ENCODE measurements at places on chromosomes 16 and 17. TPM values are rescaled to one million over a fixed set of nuclear protein-coding genes. Genes with fewer than 3 reads are reported as not detected.

DNA sequence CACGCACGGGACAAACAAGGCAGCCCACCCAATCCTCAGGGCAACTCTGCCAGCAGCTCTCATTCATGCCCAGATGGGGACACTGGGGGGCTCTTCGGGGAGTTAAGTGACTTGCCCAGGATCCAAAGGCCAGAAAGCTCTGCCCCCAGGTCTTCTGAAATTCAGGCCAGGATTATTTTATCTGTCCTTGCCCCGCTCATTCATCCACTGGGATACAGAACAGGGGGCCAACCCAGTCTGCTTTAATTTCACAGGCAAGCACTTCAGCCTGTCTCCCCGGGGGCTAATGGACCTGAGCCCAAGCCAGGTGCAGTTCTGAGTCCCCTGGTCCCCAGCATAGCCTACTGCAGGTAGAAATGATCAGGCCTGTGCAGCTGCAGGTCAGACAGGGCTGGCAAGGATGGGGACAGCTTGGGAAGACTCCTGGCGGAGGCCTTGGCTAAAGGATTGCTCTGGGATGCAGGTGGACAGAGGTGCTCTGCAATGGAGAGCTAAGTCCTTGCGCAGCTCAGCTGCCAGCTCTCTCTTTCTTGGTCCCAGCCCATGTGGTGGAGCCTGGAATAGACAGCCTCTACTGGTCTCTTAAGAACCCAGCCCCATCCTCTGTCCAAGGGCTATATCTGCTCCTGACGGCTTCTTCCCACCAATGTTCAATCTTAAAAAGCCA lies 766 bp upstream of the B3GNT9 start:
- DNase-seq, result no peak

DNA sequence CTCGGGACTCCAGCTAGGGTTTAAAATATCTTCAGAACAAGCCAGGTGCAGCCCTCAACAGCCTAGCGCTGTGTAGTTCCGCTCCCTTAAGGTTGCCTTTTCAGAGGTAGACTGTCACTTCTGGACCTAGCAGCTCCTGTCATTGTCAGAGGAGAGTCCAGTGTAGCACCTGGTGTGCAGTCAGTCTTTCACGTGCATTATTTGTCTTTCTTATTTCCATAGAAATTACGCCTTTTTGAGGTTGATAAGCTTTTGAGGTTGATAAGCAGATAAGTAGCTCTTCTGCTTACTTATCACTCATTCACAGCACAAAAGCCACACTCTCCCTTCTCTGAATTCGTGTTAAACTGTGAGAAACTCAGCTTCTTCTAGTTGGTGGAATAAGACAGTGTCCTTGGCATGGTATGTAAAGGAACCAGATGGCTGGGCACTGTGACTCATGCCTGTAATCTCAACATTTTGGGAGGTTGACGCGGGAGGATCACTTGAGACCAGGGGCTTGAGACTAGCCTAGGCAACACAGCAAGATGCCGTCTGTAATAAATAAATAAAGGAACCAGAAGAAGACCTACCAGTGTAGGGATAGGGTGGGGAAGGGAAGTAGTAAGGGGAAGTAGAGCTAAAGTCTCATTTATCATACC lies 10.2 kb downstream of the EEF2K start:
- no peak for DNase-seq

- no peak for DNase-seq
These were observed 676 bp upstream of the KRT13 start for GRCh38 chr17:41505809-41506767.

DNA sequence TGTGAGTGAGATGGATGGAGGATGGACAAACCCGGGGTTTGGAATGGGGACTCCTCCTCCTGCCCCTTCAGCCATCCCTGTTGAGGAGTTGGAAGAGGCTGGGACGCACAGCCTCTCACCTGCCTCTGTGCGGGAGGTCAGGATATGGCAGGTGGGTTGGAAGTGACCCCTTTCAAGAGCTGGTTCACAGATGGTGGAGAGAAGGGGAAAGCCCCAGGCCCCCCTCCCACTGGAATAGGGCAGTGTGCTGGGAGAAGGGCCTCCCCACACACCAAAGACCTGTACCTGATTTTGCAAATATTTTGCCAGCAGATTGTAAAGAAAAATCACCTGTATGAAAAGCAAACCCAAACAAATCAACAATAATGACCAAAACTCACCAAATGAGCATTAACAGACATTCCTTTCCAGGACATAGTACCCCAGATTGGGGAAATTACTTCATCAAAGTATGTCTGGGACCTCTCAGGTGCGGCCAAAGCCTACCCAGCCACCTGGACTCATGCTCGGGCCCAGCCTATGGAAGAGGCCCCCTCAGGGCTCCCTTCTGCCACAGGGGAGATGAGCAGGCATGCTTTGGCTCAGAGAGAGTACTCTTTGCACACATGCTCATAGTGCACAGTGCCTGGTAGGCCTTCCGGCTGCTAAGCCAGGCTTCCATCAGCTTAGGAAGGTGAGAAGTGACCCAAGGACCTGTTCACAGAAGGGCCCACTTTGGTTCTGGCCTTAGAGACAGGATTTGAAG lies 7.8 kb downstream of the SLC47A2 start:
- no peak for DNase-seq

Gene WNK4
- 7.8 TPM for polyA plus RNA-seq

Gene SLC5A11
- polyA plus RNA-seq, result 5.1 TPM

Gene UBALD2
- 51.5 TPM for polyA plus RNA-seq

Gene SGCA
- polyA plus RNA-seq, result 0.98 TPM

GRCh38 chr16:65372171-65372570 lies 250.3 kb upstream of the CDH11 start:
- DNase-seq, result no peak

- DNase-seq, result no peak
These were observed 67.8 kb downstream of the BRIP1 start for GRCh38 chr17:61795546-61795945.

Gene NUDT7
- 14.0 TPM for polyA plus RNA-seq

GRCh38 chr16:69890114-69890891 lies 60.8 kb upstream of the CLEC18A start:
- peak; percentile 74 for DNase-seq

GRCh38 chr16:85579923-85580580 lies 33.1 kb upstream of the GSE1 start:
- no peak for DNase-seq

DNA sequence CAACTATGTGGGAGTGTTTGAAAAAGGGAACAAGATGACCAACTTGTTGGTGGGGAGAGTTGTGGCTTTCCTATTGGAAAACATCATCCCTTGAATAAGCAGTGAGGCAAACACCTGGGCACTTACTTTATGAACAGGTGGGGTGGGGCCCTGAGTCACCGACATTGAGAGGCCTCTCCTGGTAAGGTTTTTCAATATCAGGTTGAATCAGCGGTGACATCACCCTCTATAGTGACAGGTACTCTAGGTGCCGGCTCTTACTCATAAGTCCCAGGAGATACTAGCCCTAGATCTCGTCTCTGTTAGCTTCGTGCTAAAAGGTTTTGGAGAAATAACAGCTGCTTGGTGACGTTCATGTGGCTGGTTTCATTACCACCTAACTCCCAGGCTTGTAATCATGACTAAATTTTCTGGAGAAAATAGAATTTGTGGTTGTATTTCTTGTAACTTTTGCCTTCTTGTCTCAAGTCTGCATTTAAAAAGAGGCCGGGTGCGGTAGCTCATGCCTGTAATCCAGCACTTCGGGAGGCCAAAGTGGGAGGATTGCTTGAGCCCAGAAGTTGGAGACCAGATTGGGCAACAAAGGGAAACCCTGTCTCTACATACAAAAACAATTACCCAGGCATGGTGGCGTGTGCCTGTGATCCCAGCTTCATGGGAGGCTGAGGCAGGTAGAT lies 19.3 kb downstream of the CDH1 start:
- DNase-seq, result no peak

Gene TP53TG3
- polyA plus RNA-seq, result not detected

Gene ALOX15B
- 1.1 TPM for polyA plus RNA-seq

Gene GCGR
- 17.7 TPM for polyA plus RNA-seq

DNA sequence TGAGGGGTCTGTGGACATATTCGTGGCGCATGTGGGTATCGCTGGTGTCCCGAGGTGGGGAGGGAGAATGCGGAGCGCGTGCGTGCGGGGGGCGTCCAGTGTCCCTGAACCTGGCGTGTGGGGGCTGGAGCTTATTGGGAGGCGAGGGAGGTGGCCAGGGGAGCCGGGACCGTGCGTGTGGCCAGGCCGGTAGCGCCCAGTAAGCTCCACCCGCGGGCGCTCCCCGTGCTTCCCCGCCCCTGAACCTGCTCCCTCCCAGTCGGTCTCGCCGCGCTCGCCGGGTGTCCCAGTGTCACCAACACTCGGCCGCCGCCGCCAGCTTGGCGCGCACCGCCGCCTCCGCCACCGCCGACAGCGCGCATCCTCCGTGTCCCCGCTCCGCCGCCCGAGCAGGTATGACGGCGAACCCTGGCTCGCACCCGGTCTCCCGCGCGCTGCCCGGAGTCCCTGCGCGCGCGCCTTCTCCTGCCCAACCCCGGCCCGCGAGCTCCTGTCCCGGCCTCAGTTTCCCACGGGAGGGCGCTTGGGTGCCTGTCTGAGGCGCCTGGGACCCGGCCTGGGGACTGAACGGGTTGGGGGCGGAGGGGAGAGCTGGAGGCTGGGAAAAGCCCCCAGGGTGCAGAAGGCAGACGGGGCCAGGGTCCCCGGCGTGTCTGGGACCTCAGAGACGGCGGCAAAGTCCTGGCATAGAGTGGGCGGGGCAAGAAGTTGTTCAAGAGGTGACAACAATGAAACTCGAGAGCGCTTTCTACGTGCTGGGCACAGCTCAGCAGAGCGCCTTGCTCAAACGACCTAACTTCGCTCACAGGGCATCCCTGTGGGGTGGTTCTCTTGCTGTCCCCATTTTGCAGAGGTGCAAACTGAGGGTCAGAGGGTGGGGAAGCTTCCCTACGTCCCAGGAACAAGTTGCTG lies at the start of gene SCNN1B:
Gene SCNN1B, plus strand, starts transcription at position 258 of the 912 bp plus-strand sequence. CDS start 46,298 bp downstream, outside the sequence.
- DNase-seq, result no peak

DNA sequence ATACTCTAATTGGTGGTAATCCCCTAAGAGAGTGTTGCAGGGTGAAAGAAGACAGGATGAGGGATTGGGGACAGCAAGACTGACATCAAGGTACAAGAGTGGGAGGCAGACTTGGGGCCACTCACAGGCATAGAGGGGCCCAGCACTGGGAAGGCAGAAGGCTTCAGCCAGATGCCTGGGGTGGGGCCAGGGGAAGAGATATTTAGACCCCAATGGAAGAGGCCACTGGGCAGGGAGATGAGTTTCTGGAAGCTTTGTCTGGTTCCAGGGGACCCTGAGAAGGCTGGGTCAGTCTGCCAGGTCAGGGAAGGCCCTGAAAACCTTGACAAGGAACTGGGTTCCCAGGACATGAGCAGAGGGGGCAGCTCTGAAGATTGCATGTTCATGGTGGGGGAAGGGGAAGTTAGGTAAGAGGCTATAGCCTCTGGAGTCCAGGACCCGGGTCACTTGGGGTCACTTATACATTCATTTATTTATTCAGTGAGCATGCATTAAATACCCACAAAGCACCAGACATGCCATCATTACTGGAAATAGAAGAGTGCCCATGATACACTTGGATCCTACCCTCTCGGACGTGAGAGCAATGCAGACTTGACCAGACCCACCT lies 92.9 kb downstream of the TMEM132E start:
- DNase-seq, result no peak

Gene NDEL1
- polyA plus RNA-seq, result 52.8 TPM

GRCh38 chr16:85833219-85833920 lies 33.9 kb downstream of the COX4I1 start:
- no peak for DNase-seq

- no peak for DNase-seq
These were observed 3.0 kb downstream of the CYLD start for GRCh38 chr16:50744881-50745280.

DNA sequence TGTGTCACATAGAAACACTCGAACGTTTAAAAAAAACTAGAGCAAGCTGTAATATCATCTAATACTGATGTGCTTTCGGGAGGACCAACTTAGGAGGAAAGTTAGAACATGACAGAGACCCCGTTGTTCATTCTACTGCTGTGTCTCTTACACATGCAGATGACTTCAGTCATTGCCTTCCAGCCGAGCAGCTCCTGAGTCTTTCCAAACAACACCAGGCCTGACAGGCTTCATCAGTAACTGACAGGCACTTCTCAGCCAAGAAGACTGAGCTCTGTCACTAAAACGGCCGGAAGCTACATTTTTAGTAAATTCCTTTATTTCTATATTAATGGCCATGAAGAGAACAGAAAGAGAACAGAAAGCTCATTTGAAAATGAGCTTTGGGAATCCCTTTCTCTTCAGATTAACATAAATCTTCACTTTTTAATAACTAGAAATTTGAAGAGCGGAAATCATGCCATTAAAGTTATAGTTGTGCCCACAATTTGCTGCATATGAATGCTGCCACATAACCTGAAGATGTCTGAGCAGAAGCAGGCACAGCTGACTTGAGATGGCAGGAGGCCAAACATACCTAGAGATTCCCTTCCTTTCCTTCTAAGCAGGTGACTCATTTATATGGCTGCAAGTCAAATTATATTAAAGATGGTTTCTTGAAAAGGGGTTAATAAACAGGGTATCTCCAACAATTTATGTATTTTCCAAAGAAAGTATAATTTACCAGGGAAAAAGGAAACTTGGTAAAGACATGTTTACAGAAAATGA lies 148.9 kb downstream of the ITFG1 start:
- DNase-seq, result no peak

- DNase-seq, result no peak
These were observed 196.5 kb upstream of the CHMP6 start for GRCh38 chr17:80795090-80795580.

DNA sequence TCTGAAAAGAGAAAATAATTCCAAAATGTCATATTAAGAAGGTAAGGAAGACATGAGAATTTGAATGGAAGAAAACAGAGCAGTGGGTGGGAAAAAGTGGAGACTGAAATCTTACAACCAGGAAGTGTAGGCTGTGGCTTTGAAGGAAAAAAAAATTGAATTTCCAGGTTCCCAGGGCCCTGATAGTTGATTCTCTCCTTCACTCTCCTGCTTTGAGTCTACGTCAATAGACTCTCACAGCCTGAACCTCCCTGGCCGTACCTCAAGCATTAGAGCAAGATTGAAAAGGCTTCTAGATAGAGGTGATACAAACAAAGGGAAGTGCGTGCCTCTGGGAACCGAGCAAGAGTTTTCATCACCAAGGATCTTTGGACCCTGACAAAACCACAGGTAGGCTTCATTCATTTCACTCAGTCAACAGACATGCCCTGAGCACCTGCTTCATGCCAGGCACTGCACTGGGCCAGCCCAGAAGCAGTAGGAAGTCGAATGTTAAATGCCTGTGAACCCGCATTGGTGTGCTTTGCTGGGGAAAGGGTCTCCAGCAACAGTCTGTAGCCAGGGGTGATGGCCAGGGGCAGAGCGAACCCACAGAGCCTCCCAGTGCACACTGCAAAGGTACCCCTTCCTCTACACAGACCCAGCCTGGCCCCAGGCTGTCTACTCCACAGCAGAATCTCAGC lies 163.9 kb downstream of the SLC39A11 start:
- DNase-seq, result no peak

Gene LASP1
- 143 TPM for polyA plus RNA-seq
